Right lobe of liver (tissue), 6 donors: ENCODE measurements at places on chromosomes 3 and 15. TPM values are rescaled to one million over a fixed set of nuclear protein-coding genes. Genes with fewer than 3 reads are reported as not detected.

DNA sequence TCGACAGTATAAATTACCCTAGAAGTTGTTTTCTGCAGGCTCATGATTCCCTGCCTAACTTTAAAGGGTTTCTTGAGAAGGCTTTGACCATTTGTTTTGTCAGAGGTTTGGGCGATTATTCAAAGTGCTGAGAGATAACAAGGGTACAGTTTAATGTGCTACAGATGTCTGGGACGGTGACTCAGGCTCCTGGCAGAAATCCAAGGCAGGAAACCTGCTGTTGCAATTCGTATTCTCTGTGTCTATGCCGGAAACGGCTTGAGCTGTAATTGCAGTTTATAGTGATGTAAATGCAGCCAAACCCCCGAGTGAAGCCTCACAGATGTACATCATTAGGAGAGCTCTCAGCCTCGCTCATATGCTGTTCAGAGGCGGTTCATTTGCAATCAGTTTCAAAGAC is 65.6 kb downstream of the SYNPR start:
- no peaks in the 10 kb centered on the region for H3K27me3 ChIP-seq
- no peak for DNase-seq
- H3K27ac ChIP-seq: no peak overlapping the region
- H3K36me3 ChIP-seq: no peaks in the 10 kb centered on the region

Gene GRIP2
- total RNA-seq: not detected

DNA sequence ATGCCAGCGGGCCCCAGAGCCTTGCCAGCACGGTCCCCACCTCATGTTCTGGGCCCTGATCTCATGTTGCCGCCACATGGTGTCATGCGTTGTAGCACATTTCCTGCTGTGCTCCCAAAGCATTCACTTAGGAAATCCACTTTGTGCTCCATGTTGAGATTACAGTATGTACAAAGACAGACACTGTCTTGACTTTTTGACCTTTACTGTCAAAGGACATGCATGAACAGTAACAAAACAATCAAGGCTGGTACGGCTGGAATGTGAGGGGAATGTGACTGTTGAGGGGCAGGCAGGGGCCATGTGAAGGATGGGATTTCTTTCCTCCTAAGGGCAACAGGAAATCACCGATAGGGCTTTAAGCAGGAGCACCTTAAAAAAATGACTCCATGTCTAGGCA is 53.3 kb upstream of the RPL32 start:
- H3K27ac ChIP-seq: no peak overlapping the region
- no peaks in the 10 kb centered on the region for H3K27me3 ChIP-seq
- H3K36me3 ChIP-seq: no peaks in the 10 kb centered on the region
- no peaks in the 10 kb centered on the region for H3K4me1 ChIP-seq

DNA sequence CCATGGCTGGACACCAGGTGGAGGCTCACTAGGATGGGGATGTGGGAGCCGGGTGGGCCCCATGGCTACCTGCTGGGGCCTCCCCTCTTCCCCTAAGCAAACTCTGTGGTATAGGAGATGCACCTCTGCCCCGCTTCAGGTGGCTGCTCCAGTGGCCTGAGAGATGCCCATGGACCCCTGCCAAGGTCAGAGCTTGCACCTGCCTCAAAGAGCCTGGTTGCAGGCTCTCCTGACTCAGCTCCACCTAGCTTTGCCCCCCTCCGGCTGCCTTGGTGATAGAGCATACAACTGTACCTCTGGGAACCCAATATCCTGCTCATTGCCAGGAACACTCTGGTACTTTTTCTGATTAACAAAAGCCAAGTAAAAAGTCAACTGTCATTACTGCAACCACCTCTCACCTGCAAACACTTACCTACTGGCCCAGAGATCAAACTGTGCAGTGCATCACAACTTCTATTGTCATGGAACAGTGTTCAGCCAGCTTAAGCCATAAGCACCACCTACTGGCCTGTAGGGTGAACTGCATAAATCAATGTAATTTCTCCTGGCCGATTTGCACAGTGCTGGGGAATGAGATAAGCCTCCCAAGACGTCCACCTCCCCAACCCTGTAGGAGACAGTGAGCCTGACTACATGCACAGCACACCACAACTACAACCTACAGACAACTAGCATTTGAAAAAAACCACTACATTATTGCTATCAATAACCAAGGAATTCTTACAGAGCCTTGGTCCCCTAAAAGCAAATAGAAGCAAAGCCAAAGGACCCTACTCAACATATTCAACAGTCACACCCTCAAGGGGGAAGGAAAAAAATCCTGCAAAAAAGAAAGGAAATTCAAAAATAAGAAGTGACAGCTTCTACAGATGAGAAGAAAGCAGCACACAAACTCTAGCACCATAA is 352.4 kb upstream of the ARHGEF26 start:
- H3K36me3 ChIP-seq: no peaks in the 10 kb centered on the region
- no peak overlapping the region for H3K27ac ChIP-seq
- H3K4me3 ChIP-seq: no peak overlapping the region
- no peaks in the 10 kb centered on the region for H3K27me3 ChIP-seq
- H3K4me1 ChIP-seq: no peaks in the 10 kb centered on the region
- DNase-seq: no peak

Gene KIF7
- 0.47 TPM for total RNA-seq

Gene IL16
- 4.4 TPM for total RNA-seq

GRCh38 chr15:87345961-87346360 is 910.6 kb downstream of the NTRK3 start:
- H3K36me3 ChIP-seq: no peaks in the 10 kb centered on the region
- H3K27me3 ChIP-seq: no peaks in the 10 kb centered on the region
- H3K4me3 ChIP-seq: no peak overlapping the region
- H3K4me1 ChIP-seq: no peaks in the 10 kb centered on the region
- DNase-seq: no peak
- no peak overlapping the region for H3K27ac ChIP-seq

DNA sequence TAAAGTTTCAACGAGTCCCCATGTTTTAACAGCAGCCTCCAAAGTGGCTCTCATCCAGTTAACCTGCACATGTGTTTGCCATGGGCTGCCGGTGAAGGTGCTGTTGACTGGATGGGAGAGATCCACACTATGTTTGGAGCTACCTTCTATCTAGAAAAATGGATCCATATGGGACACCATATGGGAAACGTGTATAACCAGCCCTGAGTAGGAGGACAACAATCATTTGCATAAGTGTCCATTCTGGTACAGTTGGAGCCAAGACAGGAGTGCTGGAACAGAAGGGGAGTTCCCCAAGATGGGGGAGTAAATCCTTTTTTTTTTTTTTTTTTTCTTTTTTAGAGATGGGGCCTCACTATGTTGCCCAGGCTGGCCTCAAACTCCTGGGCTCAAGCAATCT is 36.6 kb downstream of the MKRN2 start:
- H3K4me3 ChIP-seq: no peak overlapping the region
- no peak overlapping the region for H3K27ac ChIP-seq
- no peak for DNase-seq
- H3K4me1 ChIP-seq: no peaks in the 10 kb centered on the region

DNA sequence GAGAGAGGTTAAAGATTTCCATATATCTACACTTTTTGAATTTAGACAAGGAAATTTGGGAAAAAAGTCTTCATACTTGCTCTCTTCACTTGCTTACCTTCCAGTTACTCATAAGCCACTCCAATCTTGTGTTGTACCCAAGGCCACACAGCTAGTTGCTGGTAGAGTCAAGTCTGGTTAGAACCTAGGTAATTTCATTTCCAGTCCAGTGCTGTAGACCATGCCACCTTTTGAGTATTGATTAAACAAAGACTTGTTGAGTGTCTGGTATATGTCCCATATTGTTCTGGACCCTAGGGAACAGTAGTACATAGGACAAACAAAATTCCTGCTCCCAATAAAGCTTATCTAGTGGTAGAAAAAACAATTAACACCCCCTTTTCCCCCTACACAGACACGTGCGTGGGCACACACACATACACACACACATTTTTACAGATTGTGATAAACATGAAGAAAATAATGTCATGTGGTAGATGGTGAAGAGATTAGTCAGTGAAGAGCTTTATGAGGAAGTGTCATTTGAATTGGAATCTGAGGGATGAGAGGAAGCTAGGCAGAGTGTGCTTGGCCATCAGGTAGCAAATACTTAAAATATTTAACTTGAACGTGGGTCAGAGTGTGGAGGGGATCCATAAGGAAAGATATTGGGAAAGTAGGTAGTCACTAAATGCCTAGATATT is 2.1 kb downstream of the CMC1 start:
- H3K4me3 ChIP-seq: no peak overlapping the region
- no peaks in the 10 kb centered on the region for H3K4me1 ChIP-seq
- no peaks in the 10 kb centered on the region for H3K27me3 ChIP-seq
- no peak overlapping the region for H3K27ac ChIP-seq

DNA sequence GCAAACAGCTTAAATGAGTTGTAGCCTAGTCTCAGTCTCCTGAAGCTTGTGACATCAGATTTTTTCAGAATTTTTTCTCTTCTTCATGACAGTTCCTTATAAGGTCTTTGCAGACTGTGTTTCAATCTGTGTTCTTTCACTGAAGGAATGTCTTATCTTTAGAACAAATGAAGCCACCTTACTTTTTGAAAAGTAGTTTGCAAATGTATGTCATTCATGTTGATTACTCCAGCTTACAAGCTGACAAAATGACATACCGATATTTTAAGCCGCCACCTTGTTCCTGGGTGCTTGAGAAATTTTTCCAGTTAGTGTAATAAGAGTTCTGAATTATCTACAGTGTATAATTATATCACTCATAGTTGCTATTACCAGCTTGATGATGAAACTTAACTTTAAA is 57.0 kb downstream of the ASTE1 start:
- no peaks in the 10 kb centered on the region for H3K36me3 ChIP-seq
- H3K27me3 ChIP-seq: no peaks in the 10 kb centered on the region
- H3K27ac ChIP-seq: no peak overlapping the region
- no peak overlapping the region for H3K4me3 ChIP-seq
- DNase-seq: no peak
